Cardiac muscle cell (in vitro differentiated cells and primary cell): ENCODE measurements at places on chromosomes 4 and X. TPM values are rescaled to one million over a fixed set of nuclear protein-coding genes. Genes with fewer than 3 reads are reported as not detected.

DNA sequence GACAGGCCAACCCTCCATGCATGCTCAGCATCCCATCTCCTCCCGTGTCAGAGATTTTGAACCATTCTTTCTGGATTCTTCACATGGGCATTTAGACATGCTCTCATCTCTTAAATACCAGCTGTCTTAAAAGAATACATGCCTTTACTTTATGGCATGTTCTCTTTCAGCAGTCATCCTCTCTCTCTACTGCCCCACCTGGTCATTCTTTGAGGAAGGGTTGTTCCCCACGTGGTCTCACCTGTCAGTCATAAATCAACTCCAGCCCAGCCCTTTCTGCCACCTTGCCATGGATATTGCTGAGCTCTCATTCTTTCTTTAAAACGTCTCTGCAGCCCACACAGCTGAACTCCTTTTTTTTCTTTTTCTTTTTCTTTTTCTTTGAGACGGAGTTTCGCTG, 111.3 kb downstream of the ARHGAP10 start:
- DNase-seq: no peak

DNA sequence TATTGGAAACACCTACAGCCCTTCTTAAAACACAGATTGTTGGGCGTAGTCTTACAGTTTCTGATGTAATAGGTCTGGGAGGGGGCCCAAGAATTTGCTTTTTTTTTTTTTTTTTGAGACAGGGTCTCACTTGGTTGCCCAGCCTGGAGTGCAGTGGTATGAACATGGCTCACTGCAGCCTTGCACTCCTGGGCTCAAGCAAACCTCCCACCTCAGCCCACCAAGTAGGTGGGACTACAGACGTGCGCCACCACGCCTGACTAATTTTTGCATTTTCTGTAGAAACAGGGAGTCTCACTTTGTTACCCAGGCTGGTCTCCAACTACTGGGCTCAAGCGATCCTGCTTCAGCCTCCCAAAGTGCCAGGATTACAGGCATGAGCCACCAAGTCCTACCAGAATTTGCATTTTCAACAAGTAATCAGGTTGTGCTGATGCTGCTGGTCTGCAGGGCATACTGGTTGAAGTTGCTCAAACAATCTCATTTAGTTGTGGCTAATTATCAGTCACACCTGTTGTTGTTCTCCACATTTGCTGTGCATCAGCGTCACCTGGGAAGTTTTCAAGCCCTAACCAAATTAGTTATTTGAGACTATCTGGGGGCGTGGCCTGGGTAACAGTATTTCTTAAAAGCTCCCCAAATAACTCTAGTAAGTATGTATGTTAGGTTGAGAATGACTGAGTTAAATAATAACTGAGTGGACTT, 14.0 kb downstream of the TMEM154 start:
- DNase-seq: no peak

The P2RY8 gene
- not detected in 2 replicates for total RNA-seq

The SPARCL1 gene
- 0.11 TPM in 1 of 2 replicates, not detected in the other for total RNA-seq

DNA sequence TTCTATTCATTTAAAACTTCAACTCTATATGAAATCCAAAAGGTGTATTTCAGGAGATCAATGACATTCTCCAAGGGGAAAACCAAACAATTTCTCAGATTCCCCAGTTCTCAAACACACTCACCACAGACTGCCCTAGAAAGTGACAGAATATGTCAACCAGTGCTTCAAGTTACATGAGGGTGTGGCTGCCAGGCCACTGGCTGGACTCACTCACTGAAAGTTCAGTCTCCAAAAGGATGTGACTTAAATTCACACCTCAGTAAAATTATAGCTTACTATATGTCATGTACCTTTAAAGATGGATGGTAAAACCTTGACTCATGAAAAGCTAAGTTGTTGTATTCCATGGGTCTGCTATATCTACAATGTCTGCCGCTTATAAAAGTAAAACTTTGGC, 7.3 kb downstream of the INPP4B start:
- DNase-seq: no peak

The TRIM75 gene
- total RNA-seq: not detected in 2 replicates

GRCh38 chr4:115851918-115852766, 738.7 kb upstream of the NDST4 start:
- no peak for DNase-seq

- no peak for DNase-seq
Measured at GRCh38 chr4:152972821-152973628, 36.9 kb downstream of the FHDC1 start.

DNA sequence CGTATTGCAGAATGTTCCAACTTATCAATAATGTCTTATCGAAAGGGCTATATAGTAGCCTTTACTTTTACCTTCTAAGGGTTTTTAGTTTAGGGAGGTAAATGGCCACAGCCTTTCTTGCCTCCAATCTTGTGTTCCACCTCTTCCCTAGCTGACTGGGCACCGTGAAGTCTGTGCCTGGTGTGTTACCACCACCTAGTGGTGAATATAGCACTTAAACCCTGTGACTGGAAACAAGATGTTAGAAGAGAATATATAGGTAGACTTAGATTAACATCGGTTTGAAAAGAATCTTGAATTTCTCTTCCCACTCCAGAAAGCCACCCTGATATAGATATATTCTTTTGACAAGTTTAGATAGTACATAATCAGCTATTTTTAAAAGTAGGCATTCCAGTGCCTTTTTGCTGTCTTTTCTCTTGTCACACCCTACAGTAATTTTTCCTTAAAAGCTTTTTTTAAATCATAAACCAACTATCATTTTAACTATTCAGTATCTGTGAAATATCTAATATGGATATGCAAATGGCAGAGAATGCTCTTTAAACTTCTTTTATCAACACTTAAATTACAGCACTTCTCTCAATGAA, 27.8 kb upstream of the ADH7 start:
- DNase-seq: peak; percentile 86

GRCh38 chrX:115364670-115365069, 75.2 kb downstream of the LUZP4 start:
- DNase-seq: no peak

GRCh38 chr4:120314969-120315368, 248.3 kb upstream of the MAD2L1 start:
- DNase-seq: no peak
